ENCODE measurements at places on chromosomes 6 and 20.

DNA sequence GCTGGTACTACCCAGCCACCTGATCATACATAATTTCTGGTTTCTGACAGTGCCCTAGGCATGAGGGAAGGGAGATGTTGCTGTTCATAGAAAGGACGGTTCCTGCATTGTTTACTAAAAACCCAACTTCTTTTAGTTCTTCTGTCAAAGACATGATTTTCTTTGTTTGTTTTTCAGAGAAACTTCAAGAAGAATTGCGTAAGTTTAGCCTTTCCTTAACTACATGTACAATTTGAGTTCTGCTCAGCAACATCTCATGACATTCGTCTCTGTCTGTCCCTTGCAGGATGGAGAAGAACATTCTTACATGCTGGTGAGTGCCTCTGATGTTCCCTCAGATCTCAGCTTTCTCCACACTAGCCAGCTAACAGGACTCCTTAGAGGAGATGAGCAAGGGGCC is 8.0 kb downstream of the BTN2A1 start:
- no peak for DNase-seq

- DNase-seq, result no peak
Observed at GRCh38 chr6:152463164-152463563, 174.0 kb downstream of the SYNE1 start.

DNA sequence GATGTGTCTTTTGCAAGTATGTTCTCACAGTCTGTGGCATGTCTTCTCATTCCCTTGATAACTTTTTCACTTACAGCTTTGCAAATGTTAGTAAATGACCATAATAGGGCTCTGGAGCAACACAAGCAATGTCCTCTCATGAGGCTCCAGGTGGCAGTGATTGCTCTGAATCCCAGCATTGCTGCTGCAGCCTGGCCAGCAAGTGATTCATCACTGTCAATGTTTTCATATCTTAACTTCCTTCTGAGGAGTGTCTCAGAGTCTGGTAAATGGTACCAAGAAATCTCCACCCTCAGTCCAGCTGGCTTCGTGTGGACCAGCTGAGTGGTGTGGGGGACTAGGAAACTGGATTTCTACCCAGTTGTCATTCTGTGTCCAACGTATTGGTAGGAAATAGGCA is 139.6 kb downstream of the MYLK4 start:
- no peak for DNase-seq

DNA sequence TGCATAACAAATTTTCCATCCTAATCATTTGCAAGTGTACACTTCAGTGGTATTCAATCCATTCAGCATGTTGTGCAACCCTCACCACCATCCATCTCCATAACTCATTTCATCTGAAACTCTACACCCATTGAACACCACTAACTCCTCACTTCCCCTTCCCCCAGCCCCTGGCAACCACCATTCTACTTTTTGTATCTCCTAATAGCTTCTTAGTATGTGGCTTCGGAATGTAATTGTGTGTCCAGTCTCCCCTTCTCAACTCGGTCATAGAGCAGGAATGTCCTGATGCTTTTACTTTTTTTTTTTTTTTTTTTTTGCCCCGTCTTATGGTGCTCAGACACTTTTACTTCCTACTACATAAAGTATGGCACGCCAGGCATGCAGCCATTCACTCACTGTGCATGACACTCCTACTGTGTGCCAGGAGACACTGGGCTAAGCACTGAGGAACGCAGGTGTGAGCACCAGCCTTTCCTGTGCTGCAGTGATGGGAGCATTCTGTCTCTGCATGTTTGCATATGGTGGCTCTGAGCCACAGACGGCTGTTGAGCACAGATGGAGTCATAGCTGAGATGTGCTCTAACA is 15.3 kb downstream of the HCK start:
- no peak for DNase-seq

DNA sequence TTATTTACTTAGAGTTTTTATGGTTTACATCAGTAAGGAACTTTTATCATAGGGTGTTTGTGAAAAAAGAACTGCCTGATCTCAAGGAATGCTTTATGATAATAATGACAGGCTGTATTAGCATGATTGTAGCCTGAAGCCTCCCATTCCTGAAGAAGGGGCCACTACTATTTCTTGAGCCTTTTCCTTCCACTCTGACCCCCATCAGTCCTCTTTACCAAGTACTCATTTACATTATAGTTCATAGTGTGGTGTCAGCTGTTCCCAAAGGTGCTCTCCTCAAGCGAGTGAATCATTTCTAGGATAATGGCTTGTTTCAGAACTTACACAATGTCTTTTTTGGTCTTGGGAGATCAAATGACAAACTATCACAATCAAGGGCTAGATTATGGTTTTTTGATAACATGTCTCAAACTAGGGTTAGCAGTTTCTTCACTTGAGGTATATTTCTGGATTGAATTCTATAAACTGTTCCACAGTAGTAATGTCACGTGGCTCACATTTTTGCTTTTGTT is 283.6 kb downstream of the CDKAL1 start:
- no peak for DNase-seq

DNA sequence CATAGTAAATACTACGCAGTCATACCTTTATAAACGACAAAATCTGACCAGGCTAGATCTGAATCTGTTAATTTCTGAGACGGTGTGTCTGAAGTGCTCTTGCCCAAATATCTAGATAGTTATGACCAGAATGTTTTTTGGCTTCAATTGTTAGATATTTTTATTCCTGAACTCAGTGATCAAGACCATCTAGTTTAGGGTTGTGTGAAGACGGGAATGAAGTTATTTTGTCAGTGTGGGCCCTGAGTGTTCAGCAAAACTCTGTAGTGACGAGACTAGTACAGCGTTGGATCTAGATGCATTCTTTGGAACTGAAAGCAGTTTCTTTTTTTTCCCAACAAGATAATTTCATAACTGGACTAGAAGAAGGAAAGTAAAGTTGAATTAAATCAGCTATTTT is 3.1 kb downstream of the STXBP5 start:
- no peak for DNase-seq

DNA sequence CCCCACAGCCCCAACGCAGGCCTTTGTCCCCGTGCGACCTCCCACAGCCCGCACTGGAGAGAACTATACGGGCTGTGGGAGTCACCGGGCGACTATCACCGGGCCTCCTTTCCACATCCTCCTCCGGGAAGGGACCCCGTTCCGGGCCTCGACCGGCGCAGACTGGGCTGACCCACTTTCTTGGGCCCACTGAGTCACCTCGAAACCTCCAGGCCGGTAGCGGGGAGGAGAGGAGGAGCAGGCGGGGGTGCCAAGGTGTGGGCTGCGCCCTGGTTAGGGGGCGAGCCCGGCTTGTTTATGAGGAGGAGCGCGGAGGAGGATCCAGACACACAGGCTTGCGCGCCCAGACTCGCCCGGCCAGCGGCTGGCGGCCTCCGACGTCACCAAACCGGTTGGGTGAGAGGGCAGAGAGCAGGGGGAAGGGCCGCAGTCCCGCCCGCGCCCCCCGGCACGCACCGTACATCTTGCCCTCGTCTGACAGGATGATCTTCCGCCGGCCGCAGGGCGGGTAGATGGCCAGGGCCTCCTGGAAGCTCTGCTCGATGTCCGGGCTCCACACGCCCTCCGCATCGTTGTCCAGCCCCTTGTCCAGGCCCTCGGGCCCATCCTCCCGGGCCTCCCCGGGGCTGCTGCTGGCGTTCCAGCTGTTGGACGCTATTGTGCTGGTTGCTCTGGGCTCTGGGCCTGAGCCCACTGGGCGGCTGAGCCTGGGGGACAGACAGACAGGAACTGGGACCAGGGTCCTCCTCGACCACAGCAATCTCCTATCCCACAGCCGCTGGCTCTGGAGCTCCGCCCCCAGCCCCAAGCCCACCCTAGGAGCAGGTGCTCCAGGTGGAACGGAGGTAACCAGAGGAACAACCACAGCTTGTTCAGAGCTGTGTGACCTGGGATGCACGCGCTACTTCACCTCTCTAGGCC is 10.6 kb downstream of the TEAD3 start:
- DNase-seq, result no peak

GRCh38 chr6:164856138-164856537 is 453.3 kb downstream of the C6orf118 start:
- no peak for DNase-seq

DNA sequence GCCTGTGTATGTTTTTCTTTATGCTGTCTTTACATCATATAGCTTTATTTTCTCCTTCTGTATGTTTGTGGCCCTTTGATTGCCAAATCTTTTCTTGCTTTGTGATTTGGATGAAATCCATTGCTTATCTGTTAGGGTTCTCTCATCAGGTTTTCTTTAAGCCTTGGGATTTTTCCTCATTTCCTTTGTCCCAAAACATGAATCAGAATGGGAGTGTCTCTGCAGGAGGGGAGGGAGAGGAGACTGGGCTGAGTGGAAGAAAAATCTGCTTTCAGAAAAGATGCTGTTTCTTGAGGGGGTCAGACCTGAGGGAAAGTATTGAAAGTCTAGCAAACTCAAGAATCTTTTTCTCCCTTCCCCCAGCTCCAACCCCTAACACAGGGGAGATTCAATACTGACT is 758.0 kb upstream of the MMS22L start:
- no peak for DNase-seq

Measured in anterior cingulate cortex (tissue), 58 donors.